Activated CD4-positive, alpha-beta T cell treated with anti-CD3 and anti-CD28 coated beads for 48 hours (primary cell): ENCODE measurements at places on chromosomes 2 and 18.

DNA sequence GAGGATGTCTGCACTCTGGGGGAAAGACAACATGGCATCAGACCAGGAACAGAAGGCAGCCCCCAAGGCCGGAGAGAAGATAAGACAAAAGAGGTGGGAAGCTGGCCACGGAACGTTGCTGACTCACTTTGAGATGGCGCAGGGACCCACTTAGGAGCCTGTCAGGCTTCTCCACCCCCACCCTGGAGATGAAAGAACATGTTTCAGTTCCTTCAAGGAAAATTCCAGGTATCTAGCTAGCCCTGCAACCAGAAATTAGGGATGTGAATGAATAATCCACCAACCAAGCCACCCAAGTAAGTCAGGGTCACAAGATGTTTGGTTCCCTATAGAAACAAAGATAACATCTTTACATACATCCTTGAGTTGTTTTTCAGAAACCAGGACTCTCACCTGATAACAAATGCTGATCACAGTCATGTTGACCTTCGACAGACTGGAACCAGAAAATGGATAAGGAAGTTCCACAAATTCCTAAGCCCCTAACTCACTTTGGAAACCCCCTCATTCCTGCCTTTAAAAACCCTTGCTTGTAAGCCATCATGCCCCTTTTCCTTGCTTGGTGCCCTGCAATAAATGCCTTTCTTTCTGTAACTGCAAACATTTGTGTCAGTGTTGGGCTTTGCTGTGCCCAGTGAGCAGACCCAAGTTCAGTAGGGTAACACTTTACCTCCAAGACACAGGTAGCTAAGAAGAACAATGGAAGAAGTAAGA lies 31.9 kb downstream of the PSTPIP2 start:
- DNase-seq, result no peak

GRCh38 chr2:237561221-237561620 lies 5.2 kb upstream of the PRLH start:
- DNase-seq, result no peak

DNA sequence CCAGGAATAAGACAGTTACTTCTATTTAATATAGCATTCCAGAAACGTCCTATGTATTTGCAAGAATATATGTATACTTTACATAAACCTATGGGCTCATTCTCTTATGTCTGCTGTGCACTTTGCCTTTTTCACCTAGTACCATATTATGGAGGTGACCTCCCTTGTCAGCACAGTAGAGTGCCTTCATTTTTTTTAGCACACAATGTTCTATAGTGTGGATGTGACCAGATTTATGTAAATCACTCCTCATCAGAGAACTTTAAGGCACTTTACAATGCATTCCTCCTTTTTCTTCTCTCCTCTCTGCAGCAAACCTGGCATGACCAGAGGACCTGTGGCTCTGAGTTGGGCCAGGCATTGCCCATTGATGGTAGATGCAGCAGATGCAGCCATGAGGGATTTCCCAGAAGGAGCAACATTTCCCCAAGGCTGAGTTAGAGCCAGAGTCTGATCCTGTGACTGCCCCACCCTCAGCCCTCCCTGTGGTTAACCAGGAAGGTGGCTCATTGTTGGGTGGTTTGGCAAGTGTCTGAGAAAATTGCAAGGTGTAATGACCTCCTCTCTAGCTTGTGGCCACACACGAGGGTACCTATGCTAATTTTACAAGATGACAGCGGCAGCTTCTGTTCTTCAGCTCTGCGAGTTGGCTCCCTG lies 76.5 kb upstream of the DLX2 start:
- peak; percentile 21 for DNase-seq

DNA sequence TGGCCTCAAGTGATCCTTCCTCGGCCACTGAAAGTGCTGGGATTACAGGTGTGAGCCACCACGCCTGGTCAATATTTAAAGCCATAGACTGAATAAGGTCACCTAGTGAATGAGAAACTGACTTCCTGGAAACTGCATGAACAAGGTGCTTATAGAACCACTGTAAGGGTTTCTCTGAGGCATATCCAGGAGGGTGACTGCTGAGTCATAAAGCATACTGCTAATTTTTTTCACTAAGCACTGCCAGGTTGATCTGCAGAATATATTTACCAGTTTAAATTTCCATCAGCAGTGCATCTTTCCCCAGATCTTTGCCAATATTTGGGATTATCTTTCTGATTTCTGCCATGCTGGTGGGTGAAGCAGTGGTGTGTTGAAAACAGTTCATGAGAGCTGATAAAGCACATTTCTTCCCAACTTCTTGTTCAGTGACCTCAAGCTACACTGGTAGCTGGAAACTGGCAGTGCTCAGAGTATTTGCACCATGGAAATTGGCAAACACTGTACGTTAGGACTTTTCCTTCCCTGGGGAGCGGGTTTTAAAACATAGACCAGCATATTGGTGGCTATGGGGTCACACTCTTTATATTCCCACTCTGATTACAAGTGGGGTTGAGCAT lies 4.2 kb upstream of the CLIP4 start:
- DNase-seq, result no peak

DNA sequence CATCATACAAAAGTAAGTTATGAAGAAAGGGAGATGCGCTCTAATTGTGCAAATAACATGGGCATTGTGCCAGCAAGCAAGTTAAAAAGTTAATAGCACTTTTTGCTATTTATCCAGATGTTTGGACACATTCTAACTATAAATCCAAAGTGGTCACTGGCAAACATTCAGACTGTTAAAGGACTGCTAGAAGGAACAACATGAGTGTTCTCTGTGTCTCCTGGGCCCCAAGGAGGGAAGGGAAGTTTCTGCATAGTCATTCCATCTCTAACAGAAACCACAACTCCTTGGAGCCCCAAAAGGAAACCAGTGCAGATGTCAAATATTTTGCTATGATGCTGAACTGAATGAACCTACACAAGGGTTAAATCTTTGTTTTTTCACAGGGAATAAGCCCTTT lies 213.3 kb upstream of the HNRNPA3 start:
- DNase-seq, result peak; percentile 18

- no peak for DNase-seq
These were observed 563.4 kb upstream of the POU3F3 start for GRCh38 chr2:104290566-104290891.

DNA sequence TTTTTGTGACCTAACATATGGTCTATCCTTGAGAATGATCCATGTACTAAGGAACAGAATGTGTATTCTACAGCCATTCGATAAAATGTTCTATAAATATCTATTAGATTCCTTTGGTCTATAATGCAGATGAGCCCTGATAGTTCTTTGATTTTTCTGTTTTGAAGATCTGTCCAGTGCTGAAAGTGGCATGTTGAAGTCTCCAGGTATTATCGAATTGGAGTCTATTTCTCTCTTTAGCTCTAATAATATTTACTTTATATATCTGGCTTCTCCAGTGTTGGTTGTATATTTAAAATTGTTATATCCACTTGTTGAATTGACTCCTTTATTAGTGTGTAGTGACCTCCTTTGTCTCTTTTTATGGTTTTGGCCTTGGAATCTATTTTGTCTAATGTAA lies 377.9 kb downstream of the ARL6IP6 start:
- no peak for DNase-seq

- no peak for DNase-seq
These were observed 91.4 kb downstream of the GALNT1 start for GRCh38 chr18:35672897-35673296.

DNA sequence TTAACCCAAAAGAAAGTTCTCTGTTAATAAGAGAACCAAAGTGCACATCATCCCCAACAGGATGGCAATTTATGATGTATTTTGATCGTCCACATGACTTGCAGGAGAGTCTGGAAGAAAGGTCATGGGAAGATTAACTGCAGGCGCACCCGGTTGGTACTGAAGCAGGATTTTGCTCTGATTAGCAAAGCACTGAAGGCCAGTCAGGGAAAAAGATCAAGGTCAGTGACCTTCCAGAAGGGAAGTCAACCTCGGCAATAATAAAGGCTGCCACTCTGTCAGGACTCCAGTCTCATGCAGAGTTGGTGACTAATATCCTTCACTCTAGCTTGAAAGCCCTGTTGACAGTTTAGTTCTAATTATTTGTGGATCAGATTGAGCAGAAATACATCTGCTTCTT lies 432.7 kb upstream of the RAB12 start:
- DNase-seq, result no peak

GRCh38 chr2:69499966-69500365 lies 62.7 kb upstream of the NFU1 start:
- no peak for DNase-seq

GRCh38 chr2:196697825-196698224 lies 58.3 kb downstream of the CCDC150 start:
- no peak for DNase-seq

DNA sequence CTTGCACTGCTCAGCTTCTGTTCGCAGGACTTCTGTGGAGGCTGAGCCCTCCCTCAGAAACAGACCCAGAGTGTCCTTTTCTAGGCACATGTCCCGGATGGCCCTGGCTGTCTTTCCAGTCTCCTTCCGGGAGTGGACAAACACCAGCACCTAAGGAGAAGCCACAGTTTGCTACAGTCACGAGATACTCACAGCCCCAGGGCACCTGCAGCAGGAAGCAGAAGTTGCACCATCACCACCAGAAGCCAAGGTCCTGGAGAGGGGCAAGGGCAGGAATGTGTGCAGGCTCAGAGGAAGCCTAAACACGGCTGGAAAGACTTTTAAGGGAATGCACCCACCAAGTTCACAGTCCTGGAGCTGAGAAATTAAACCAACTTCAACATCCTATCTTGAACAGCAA lies 13.6 kb downstream of the SNRNP200 start:
- DNase-seq, result no peak

DNA sequence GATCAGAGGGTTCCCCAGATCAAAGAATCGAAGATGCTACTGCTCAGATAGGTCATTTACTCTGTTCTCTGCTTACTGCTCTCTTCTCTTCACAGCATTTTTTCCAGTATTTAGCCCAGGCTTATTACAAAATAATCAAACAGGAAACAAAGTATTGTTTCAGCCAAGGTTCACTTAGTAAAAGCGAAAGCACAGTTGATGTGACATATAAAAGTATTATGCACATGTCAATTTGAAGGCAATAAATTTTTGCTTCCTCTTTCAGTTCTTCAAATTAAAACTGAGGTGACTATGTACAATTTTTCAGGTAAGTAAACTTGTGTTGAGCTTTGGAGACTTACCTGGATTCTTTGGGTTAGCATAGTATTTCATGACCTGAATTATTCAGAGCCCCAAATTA lies 262.8 kb upstream of the CHST9 start:
- DNase-seq, result no peak

DNA sequence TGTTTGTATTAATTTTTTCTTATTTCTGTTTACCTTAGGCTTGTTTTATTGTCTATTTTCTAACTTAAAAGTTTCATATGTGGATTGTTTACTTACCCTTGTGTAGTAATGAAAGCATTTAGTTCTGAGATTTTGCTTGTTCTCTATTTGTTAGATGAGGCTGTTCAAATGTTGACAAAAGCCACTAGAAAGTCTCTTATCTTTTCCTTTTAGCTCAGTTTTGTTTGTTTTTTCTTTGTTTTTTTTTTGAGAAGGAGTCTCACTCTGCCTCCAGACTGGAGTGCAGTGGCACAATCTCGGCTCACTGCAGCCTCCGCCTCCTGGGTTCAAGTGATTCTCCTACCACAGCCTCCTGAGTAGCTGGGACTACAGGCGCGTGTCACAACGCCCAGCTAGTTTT lies 30.9 kb downstream of the USP14 start:
- DNase-seq, result no peak

DNA sequence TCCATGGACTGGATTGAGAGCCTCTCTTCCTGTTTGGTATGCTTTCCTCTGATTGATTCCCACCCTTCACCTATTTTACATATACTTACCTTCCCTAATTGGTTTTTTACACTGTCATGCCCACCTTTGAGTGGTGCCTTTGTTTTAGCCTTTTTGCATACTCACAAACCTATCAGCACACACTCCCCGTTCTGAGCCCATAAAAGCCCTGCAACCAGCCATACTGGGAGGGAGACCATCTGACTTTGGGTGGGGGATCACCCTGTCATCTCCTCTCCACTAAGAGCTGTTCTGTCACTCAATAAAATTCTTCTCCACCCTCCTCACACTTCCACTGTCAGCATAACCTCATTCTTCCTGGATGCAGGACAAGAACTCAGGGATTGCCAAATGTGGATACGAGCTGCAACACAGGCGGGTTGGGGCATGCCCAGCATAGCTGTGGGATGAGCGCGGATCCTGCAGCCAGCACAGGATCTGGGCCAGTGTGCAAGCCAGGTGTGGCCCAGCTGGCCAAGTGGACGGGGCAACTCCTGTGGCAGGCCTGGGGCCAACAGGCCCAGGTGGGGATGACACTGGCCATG lies 9.4 kb upstream of the MOB1A start:
- DNase-seq, result no peak

DNA sequence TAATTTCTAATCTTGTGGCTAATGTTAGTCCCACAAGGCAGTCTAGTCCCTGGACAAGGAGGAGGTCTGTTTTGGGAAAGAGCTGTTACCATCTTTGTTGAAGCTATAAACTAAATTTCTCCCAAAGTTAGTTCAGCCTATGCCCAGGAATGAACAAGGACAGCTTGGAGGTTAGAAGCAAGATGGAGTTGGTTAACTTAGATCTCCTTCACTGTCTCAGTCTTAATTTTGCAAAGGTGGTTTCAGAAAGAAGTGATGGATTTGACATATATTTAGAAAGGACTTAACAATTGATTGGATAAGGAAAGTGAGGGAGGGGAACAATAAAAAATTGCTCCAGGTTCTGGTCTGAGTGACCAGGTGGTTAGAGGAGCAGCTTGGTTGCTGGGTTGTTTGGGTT lies 14.6 kb upstream of the SCYGR1 start:
- no peak for DNase-seq

DNA sequence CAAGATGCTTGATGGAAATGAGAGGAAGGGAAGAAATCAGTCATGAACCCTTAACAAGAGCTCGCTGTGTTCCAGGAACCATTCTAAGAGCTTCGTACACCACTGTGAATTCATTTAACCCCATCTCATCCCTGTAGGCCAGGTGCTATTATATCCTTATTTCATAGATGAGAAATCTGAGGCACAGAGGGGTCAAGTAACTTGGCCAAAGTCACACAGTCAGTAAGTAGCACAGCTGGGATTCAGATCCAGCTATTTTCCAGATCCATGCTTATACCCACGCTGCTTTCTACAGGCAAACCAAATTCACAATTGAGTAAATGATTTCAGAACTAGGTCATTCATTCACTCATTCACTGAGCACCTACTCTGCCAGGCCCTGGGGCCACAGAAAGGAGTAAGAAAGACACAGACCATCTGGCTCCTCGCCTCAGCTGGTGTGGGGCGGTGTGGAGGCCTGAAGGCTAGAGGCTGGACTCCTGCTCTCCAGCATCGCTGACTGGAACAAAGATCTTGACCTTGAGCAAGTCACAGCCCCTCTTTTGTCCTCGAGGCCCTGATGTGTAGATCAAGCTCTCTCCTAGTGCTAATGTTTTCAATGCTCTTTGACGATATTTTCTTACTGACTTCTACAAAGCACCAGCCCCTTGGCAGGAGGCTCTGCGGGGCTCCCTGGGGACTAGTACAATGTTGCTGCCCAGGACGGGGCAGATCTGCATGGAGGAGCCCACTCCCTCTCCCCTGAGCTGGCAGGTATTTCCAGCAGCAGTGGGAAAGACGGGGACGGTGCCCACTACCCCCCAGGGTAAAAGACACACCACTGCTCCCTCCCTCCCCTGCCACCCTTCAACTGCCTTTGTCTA lies 26.5 kb downstream of the STEAP3 start:
- no peak for DNase-seq

GRCh38 chr18:76499637-76500340 lies 4.7 kb upstream of the ZNF516 start:
- no peak for DNase-seq
